Glutamatergic neuron (in vitro differentiated cells): ENCODE measurements at places on chromosomes 16 and 17. TPM values are rescaled to one million over a fixed set of nuclear protein-coding genes. Genes with fewer than 3 reads are reported as not detected.

The PRM1 gene
- total RNA-seq = not detected

- DNase-seq = no peak
Measured at GRCh38 chr17:4896332-4897197, 2.8 kb upstream of the C17orf107 start.

GRCh38 chr17:42363767-42364585 is 24.3 kb downstream of the STAT3 start:
- no peak for DNase-seq

The KAT2A gene
- 29.3 TPM for total RNA-seq
